Heart right ventricle (tissue), 16 donors: ENCODE measurements at places on chromosomes 2 and 18. TPM values are rescaled to one million over a fixed set of nuclear protein-coding genes. Genes with fewer than 3 reads are reported as not detected.

DNA sequence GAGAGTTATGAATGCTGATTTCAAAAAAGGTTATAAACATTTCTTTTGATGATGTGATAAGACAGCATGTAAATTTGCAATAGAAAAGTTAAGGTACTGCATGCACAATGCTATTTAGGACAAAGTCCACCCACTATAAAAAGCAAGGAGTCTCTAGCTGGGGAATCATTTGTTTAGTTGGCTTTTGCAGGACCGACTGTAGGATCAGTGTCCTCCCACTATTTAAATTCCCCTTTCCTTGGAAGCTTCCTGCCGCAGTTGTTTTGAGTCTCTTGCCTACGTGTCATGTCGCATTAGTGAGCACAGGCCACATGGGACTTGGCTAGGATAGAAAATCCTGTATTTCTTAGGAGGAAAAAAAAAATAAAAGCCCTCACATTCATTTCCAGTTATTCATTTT is 13.1 kb downstream of the QPCT start:
- DNase-seq = no peak

- no peak for DNase-seq
These were observed 14.9 kb downstream of the ICOS start for GRCh38 chr2:203951366-203951902.

DNA sequence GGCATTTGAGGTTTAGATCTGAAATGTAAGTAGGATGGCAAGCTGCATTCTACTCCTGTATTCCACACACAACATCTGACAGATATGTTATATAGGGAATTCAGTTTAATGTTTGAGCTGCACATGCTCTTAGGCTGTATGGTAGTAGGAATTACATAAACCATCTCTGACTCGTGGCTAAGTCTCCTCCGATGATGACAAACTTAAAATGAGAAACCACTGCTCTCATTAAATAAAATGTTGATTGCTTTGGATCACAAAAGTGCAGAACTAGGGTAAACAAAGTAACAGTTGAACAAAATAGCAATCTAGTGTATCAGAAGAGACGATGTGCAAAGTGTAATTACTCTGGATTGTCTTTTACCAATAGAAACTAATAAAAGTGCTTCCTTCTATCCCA is 50.1 kb upstream of the WDR75 start:
- no peak for DNase-seq

DNA sequence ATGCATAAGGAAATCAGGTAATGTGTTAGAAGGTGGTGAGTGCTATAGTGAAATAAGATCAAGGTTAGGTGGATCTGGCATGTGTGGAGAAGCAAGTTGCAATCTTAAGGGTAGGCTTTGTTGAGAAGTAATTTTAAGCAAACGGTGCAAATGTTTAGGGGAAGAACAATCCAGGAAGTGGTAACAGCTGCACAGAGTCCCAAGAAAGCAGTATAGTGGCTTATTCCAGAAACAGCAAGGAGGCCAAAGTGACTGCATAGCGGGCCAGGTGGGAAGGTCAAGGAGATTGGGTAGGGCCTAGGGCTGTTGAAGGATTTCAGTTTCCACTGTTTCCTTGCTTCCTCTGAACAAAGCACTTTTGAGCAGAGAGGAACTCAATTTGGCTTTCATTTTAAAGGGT is 30.0 kb upstream of the RAB1A start:
- no peak for DNase-seq

DNA sequence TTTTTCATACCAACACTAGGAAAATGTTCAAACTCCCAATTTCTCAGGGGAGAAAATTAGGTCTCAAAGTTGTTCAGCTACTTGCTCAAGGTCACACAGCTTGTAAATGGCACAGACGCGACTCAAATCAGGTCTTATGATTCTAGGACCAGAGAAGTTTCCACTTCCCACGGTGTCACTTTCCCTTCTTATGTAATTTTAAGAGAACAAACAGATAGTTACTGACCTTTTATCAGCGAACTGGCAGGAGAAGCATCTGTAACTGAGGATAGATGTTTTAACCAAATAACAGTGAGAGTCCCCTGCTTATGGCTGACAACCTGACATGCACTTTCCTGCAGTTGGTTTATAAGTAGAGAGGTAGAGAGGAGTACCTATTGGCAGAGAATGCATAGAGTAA is 2.1 kb upstream of the KCNJ3 start:
- DNase-seq = no peak

DNA sequence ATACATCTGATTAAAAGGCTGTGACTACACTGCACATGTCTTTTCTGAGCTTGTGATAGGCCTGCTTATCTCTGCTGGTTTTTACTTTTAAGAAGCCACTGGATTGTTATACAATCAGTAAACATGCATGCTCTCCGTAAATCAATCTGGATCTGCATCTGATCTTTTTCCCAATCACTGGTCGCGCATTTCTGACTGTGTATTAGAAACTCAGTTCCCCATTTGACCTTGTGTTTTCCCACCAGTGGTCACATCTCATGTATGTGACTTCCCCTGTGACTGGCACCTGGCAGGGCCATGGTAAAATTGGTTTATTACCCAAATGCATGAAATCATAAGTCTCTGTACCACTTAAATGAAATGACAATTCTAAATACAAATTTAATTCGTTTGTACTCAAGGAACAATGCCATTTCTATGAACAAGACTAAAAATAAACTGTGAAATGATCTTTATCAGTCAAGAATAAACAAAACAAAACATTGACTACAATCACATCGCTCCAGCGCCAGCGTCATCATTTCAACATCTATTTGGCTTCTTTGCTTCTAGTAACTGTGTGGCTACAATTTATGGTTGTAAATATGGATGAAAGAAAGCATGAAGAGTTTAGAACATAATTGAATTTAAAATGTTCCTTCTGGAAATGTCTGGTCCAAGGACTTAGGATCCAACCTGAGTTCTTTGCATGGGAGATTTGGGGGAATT is 396.6 kb upstream of the TRIB2 start:
- no peak for DNase-seq

DNA sequence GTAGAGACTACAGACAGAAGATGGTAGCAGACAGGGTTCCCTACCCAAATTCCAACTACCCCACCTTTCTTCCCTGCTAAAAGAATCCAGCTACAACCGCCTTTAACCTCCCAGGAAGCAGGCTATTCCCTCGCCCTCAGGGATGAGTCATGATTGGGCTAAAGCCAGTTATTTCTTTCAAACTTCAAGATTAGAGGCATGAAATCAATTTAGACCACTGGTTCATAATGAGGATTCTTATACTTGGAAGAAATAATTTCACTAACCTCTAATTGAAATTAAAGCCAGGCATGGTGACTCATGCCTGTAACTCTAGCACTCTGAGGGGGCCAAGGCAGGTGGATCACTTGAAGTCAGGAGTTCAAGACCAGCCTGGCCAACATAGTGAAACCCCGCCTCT is 20.0 kb downstream of the TRIP12 start:
- peak; percentile 19 for DNase-seq

- no peak for DNase-seq
These were observed 1.5 kb upstream of the SLC30A3 start for GRCh38 chr2:27264253-27264752.

DNA sequence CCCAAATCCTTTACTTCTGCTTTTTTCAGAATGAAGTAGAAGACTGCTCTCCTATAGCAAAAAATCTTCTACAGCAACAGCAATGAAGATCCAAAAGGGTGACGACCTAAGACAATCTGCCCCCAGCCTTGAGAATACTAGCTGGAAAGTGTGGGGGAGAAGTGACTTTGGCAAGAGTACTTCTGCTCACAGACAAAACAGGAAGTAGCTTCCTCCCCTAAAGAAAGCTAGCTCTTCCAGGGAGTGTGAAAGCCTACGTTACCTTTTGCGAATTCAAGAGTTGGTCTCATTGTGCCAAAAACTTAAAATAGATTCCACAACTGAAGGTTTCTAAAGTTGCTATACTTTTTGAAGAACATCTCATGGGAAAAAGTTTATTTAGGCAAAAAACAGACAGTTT is 1069.2 kb upstream of the CHAC2 start:
- DNase-seq = no peak

DNA sequence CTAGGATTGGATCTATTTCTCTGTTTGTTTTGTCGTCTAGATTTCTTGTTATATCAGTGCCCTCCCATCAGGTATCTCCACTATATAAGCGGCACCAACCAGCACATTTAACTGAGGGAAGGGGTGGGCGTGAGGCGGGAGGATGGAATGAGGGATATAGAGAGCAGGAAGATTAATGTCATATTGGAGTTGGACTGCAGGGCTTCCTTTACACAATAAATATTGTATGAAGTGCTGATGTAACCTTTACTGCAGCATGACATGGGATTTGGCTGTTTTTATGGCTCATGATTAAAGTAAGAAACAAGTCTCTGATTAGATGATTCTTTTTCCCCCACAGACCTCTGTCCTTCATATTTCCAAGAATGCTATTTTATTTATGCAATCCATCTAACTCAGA is 54.8 kb downstream of the TMEM200C start:
- DNase-seq = no peak

DNA sequence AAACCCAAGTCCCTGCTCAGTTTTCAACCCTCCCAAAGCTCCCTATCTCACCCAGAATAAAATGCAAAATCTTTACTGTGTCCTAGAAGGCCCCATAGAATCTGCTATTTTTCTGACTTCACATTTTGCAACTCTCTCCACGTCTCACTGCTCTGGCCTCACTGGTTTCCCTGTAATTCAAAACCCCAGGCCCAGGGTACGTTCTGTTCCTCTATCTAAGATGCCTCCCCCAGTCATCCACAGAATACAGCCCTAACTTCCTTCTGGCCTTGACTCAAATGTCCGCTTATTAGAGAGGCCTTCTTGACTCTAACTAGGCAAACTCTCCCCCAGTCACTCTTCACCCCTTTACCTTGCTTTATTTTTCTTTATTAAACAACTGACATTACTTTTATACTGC is 42.0 kb downstream of the FAM161A start:
- DNase-seq = no peak

DNA sequence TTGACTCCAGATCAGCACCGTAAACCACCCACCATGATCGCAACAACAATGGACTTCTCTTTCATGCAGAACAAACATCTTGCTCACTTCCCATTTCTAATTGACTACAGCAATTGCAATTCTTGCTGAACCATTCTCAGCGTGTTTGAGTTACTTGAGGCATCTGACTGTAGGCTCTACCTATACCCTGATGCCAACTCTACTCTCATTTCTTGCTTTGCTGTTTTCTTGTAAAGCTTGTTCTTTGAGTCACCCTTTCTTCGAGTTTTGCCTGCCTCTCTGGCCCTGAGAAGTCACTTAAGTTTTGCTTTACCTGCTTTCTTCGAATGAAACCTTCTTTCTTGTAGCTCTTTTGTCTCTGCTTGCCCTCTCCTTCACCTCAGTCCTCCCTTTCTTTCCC is 160.5 kb upstream of the RND3 start:
- DNase-seq = no peak

- no peak for DNase-seq
These were observed 71.1 kb downstream of the DOCK10 start for GRCh38 chr2:224971214-224971613.

- DNase-seq = no peak
These were observed 14.9 kb downstream of the TYW5 start for GRCh38 chr2:199940373-199940772.

DNA sequence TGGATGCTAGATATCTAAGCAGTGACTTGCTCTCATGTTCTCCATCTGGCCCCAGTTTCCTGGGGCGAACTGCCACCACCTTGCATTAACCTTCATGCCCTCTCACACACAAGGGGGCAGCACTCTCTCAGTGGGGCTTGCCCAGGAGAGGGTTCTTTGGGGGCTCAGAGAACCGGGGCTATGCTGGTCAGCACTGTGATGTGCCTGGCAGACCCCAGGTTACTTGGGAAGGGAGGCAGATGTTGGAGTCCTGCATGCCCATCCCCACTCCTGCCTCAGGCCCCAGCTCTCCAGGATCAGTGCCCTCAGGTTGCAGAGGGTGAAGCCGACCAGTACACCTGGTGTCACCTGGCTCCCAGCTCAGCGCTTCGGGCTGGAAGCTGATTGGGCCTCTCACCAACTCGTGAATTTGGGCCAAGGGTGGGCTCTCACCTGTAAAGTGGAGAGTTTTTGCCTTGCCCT is 396.2 kb upstream of the HS6ST1 start:
- no peak for DNase-seq

- no peak for DNase-seq
These were observed 68.1 kb upstream of the DAPL1 start for GRCh38 chr2:158726911-158727592.

- peak; percentile 44 for DNase-seq
These were observed 20.9 kb upstream of the DNMT3A start for GRCh38 chr2:25362434-25363145.

- DNase-seq = peak; percentile 34
These were observed 88.0 kb downstream of the COMMD1 start for GRCh38 chr2:61993422-61994024.

DNA sequence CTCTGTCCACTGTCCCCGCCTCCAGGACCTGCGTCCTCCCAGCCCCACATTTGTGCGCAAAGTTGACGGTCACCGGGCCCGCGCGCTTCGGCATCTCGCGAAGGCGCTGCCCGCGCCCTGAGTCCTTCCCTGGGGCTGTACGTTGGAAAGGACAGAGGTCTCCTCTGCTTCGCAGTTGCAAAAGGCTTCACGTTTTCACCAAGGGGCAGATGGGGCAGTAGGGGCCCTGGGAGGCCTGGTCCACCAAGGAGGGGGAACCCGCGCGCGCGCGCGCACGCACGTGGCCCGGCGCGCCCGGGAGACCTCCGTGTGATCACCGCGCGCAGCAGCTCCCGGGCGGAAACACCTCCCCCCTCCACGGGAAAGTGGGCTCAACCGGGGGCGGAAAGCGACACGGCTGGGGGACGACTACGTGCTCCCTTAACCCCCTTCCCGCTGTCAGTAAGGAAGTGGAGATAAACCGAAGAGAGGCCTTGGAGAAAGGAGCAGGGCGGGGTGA is 21.9 kb downstream of the TEX44 start:
- peak; percentile 65 for DNase-seq

DNA sequence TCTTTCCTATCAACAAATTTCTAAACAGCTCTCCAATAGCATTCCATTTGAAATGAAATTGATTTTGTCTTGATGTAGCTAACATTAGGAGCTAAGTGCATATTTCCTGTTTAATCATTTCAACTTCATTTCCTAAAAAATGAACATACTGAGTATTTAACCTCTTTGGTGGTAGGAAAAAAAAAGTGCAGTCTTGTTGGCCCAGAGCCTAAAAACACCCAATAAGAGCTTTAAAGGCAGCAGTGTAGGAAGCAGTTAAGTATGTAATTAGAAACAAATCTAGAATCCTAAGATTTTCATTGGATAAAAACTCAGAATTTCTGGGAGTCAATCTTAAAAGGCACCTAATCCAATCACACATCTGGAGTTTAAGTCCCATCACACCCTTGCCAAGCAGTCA is 71.0 kb upstream of the RBMS1 start:
- no peak for DNase-seq

The ASXL3 gene
- 5.4 TPM for total RNA-seq

The CYBRD1 gene
- 46.2 TPM for total RNA-seq

The PID1 gene
- 4.0 TPM for total RNA-seq

The SMPD4 gene
- total RNA-seq = 25.0 TPM

The NFU1 gene
- total RNA-seq = 133 TPM

The FSHR gene
- 0.21 TPM for total RNA-seq

The QPCT gene
- total RNA-seq = 1.7 TPM

The ITPRIPL1 gene
- 1.5 TPM for total RNA-seq
